Retina (tissue), 1 donor: ENCODE measurements at places on chromosomes 7 and 10.

DNA sequence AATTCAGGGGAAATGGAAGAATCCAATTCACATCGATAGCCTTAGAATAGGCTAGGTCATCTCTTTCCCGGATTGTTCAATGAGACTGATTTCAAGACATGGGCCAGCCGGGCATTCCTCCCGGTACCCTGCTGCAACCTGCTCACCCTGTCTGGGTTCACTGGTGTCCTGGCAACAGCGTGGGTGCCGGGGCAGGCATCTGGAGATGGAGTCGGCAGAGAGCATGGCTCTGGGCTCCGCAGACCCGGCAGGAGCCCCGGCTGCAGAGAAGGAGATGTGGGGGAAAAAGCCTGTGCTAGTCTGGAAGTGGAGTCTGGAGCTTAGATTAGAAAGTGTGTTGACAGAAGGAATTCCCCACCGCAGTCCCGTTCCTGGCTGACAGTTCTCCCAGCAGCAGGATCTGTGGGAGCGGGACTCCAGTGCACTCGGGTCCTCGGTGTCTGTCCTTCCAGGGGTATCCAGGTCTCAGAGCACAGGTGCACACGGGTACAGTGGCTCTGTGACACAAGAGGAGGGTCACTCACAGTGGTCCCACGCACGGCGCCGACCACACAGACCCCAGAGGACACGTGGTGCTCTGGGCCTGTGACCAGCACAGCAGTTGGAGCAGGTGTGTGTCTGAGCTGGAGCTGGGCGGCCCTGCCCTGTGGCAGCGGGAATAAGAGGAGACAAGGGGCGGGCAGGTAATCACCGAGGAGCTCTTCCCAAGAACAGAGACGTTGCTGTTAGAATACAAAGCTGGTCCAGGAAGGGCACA is 65.7 kb upstream of the PITRM1 start:
- DNase-seq, result no peak

DNA sequence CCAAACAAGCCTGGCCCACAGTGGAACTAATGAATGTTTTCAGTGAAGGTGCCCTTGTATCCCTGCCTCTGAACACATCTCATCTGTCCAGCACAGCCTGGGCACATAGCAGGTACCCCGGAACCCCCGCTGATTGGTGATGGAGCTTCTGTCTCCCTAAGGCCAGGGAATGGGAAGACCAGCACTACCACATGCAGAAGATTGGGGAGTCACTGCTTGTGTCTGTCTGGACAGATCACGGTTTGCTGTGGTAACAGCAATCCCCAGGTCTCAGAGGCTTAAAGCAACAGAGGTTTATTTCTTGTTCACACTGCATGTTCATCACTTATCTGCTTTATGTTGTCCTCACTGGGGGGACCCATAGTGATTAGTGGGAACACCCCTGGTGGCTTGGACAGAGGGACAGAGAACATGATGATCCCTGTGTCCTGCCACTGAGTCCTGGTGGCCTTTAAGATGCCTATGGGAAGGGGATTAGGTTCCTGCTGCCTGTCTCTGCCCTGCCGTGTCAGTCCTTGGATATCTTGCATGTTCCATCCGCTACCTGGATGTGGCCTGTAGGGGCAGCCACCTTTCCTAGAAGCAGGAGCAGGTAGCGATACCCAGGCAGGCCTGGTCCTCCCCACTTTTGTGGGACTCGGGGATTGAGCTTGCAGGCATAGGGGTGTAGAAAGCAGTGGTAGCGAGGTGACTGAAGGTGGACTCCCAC is 3.6 kb downstream of the TSPAN14 start:
- DNase-seq, result no peak

DNA sequence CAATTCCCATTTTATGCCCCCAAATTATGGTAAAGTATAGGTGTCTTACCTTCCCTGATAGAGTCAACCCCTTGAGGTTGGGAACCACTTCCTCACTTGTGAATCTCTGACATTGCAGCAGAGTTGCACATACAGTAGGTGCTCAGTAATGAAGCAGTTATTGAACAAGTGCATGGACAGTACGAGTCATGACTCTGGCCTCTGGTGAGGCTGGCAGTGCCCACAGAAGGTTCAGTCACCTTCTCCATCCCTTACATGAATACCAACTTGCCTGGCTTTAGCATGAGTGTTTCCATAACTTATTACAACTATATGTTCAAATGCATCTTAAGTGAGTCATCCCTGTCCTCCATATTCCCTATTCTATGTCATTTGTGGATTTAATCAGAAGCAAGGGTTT is 340.0 kb downstream of the ELMO1 start:
- DNase-seq, result no peak

DNA sequence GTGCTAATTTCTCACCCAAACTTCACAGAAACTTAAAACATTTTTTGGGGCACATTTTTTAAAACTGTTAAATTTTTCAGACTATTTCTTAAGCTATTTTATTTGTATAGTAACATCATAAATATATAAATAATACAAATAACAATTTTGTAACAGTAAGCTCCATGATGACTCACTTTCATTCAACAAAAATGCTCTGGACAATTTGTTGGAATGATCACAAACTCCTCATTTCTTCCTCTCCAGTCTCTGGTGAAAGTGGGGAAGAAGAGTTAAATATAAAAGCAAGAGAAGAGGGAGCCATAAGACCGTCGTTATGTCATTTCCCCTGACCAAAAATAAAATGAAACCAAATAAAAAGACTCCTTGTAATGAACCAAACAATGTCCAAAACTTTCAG is 162.4 kb downstream of the AGMO start:
- DNase-seq, result no peak

GRCh38 chr10:77371421-77371820 is 266.2 kb downstream of the KCNMA1 start:
- DNase-seq, result no peak

DNA sequence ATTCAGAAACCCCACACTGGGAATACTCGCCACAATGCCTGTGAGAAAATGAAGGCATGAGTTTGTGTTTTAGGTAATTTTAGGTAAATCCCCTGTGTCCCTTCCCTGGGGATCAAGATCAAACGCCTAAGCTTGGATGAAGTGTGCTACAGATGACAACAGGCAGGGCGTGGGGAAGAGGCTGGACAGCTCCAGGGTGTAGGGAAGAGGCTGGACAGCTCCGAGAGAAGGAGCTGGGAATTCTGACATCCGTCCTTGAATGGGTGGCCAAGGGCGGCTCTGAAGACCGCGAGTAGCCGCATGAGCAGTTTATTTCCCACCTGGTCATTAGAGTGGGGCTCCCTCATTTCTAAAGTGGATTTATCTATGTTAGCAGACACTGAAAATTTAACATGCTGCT is 109.7 kb downstream of the RAMP3 start:
- no peak for DNase-seq

- DNase-seq, result no peak
These were observed 141.6 kb downstream of the DGKB start for GRCh38 chr7:14760730-14761478.

GRCh38 chr7:100582041-100582579 is 3.8 kb downstream of the LRCH4 start:
- no peak for DNase-seq

DNA sequence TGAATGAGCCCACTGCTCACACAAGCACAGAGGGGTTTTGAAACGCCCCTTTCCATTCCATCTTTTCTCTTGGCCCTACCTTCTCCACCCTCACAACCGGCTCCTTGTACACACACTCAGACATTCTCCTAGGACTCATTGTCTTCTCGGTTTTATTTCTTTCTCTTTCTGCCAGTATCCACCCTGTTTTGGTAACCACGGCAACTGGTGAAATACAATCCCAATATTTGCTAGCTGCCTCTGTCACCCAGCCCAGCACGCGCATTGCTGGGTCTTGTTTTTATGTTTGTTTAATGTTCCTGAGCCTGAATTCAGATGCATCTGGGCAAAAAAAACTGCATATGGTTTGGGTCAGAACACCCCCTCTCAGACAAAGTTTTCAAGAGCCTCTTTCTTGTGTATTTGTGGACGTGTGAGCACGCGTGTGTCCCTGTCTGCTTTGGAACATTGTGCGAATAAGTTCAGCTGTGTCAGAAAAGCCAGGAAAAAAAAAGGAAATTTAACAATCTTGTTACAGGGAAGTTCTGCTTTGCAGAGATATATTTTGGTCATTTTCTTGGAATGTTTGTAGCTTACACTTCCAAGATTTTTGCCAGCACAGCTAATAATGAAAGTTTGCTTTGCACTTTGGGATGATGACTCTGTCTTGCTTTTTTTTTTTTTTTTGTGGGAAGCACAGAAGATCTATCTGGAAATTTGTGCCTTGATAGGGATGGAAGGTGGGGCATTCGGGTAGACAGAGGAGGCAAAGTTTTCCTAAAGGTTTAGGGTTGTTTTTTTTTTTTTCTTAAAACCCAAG is 225.9 kb downstream of the TRIL start:
- no peak for DNase-seq

- DNase-seq, result no peak
These were observed 3.1 kb upstream of the ST7 start for GRCh38 chr7:116949941-116950801.

GRCh38 chr10:133197786-133198185 is 32.2 kb upstream of the UTF1 start:
- no peak for DNase-seq

DNA sequence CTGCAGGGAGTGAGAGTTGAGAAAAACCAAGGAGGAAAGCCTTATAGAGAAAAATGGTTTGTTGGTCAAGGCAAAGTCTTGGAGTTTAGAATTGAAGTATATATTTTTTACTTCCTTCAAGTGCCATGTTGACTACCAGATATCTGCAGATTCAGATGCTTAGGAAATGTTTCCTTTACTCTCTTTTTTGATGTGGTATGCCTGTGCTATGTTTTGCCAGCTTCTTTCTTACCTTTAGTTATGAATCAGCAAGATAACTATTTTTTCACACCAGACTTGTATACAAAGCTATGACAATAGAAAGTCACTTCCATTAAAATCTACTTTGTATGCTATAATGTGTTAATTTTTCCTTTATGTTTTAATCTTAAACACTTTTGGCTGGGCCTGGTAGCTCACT is 3.6 kb downstream of the R3HCC1L start:
- DNase-seq, result no peak

DNA sequence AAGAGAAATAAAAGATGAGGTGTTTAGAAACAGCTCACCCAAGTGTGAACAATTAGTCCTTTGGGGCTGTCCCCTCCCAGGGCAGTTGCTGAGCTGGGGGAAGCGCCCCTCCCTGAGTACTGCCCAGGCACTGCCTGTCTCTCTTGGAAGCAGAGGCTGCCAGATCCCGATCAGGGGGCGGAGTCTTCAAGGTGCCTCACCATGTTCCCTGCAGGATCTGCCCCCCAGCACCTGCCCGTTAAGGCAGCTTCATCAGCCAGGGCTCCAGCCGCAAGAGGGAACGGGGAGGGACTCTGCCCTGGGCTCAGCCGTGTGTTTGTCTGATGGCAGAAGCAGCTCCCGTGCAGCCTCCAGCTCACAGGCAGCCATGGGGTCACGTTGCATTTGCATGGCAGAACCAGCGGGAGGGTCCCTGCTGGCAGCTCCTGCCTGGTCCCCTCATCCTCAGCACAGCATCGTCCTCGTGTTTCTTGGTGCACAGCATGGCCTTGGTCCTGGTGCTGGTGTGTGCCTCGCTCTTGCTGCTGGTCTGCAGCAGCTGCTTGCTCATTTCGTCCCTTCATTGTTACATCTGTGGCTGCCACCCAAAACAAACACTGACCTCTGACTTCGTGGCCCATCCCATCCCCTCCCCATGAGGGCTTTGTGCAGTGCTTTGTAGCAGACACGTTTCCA is 10.7 kb upstream of the DPYSL4 start:
- DNase-seq, result peak; percentile 71

DNA sequence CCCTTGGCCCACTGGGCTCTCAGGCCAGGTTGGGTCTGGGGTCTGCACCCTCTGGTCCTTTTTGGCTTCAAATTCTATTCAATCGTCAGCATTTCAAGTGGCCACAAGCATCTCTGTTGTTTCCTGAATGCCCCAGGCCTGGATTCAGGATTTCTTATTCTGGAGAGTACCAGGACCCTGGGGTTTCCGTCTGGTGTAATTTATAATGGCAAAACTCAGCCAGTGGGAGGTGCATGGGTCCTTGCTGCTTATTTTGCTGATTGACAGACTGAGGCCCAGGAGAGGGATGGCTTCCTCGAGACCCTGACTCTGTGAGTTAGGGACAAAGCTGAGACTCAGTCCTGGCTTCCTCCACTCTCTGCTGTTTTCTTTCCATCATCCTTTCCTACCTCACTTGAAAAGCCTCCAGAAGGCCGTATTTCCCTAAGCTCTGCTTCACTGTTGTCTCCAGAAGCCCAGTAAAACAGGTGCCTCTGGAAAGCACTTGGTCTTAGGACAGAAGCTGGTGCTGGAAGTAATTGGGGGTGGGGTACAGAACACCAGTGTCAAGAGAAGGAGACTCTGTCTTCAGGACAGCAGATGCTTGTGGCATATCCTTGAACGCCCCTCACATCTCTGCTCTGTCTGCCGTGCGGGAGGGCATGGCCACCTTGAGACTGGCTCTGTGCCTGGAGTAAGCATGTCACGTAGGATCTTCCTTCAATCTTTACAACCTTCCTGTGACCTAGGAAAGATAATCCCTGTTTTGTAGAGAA is 39.4 kb upstream of the SH2D4B start:
- DNase-seq, result no peak

- DNase-seq, result no peak
These were observed 718 bp upstream of the BPGM start for GRCh38 chr7:134645935-134646334.

DNA sequence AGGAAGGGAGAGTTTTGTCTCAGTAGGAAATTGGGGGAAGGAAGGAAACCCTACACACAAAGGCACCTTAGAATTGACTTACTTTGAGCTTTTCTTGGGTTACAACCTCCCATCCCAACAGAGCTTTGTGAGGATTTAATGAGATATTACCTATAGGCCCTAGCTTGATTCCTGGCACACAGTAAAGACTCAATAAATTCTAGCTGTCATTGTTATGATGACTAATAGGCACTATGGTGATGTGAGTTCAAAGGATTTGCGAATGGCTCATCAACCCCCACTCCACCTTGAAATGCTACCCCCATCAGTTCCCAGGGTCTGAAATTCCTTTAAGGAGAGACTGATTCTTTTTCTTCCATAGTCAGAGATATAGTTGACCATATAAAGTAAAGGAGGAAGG is 67.9 kb upstream of the SMNDC1 start:
- DNase-seq, result no peak

DNA sequence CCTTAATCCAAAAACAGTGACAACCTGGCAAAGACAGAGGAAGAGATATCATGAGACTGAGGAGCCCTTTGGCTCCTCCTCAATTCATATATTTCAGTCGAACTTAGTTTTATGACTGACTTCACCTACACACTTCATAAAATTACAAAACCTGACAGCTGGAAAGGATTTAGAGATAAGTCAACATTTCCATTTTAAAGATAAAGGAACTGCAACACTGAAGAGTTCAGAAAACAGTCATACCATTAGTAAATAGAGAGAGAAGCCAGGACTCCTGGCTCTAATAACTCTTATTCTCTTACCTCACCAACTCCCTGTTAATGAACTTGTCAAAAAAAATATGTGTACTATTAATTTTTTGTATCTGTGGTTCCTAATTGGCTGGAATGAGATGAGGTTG is 141.0 kb upstream of the COL1A2 start:
- DNase-seq, result no peak

GRCh38 chr7:157711353-157711888 is 374.6 kb downstream of the DNAJB6 start:
- no peak for DNase-seq

- DNase-seq, result no peak
These were observed 21.0 kb downstream of the PDCD4 start for GRCh38 chr10:110892602-110893288.

- no peak for DNase-seq
These were observed 159.3 kb downstream of the LCOR start for GRCh38 chr10:96991313-96991841.
